ENCODE measurements at places on chromosomes 11 and 22. TPM values are rescaled to one million over a fixed set of nuclear protein-coding genes. Genes with fewer than 3 reads are reported as not detected.

- H3K27ac ChIP-seq = no peak overlapping the region
- no peak overlapping the region for H3K4me3 ChIP-seq
- no peak for DNase-seq
- H3K36me3 ChIP-seq = no peaks in the 10 kb centered on the region
- no peaks in the 10 kb centered on the region for H3K27me3 ChIP-seq
- H3K4me1 ChIP-seq = no peaks in the 10 kb centered on the region
Measured at GRCh38 chr11:11946180-11946579, 62.2 kb downstream of the DKK3 start.

GRCh38 chr11:131910523-131911387, 540.3 kb downstream of the NTM start:
- no peak overlapping the region for H3K27ac ChIP-seq
- peaks cover 6% of the 10 kb centered on the region for H3K27me3 ChIP-seq
- H3K4me3 ChIP-seq = peak overlapping the region; percentile 14
- H3K36me3 ChIP-seq = no peaks in the 10 kb centered on the region

- no peak overlapping the region for H3K4me3 ChIP-seq
- no peak overlapping the region for H3K27ac ChIP-seq
- no peaks in the 10 kb centered on the region for H3K4me1 ChIP-seq
- H3K27me3 ChIP-seq = no peaks in the 10 kb centered on the region
- no peaks in the 10 kb centered on the region for H3K36me3 ChIP-seq
- DNase-seq = no peak
Measured at GRCh38 chr11:8357891-8358566, 94.4 kb upstream of the LMO1 start.

GRCh38 chr11:63499874-63500273, 6.0 kb upstream of the LGALS12 start:
- no peaks in the 10 kb centered on the region for H3K36me3 ChIP-seq
- H3K27me3 ChIP-seq = no peaks in the 10 kb centered on the region
- no peak overlapping the region for H3K4me3 ChIP-seq
- no peak for DNase-seq
- no peak overlapping the region for H3K27ac ChIP-seq

DNA sequence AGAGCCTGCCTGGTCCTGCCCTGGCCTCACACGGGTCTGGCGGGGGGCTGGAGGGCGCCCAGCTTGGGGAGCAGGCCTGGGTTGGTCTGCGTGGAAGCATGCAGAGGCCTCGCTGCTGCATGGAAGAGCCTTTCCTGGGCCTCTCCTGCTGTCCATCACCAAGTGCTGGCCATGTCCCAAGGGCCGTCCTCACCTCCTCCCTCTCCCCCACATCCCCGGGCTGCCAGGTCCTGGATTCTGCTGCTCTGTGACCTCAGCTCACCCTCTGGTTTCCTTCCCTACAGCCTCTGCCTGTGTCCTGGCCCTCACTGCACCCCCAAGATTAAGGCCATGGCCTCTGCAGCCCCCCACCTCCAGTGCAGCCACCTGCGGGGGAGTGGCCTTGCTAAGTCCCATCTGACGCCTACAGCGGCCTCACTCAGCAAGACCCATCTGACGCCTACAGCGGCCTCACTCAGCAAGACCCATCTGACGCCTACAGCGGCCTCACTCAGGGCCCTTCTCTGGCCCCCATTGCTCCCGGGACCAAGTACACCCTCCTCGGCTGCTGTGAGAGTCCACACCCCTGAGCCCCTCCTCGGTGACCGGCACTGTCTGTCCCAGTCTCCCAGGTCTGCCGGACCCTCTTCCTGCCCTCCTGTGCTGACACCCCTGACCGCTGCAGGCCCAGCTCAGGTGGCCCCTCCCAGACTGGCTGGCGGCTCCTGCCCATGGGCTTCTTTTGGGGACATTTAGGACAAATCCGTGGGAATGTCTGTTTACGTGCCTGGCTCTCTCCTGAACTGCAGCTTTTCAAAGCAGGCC, 119.5 kb upstream of the B3GAT1 start:
- H3K4me3 ChIP-seq = no peak overlapping the region
- no peaks in the 10 kb centered on the region for H3K27me3 ChIP-seq
- H3K4me1 ChIP-seq = no peaks in the 10 kb centered on the region
- no peaks in the 10 kb centered on the region for H3K36me3 ChIP-seq

- H3K27me3 ChIP-seq = no peaks in the 10 kb centered on the region
- no peak for DNase-seq
Measured at GRCh38 chr22:36405671-36406538, 18.1 kb upstream of the MYH9 start.

GRCh38 chr11:125084761-125085231, 21.7 kb downstream of the SLC37A2 start:
- no peak overlapping the region for H3K4me3 ChIP-seq
- no peaks in the 10 kb centered on the region for H3K27me3 ChIP-seq
- no peak for DNase-seq

DNA sequence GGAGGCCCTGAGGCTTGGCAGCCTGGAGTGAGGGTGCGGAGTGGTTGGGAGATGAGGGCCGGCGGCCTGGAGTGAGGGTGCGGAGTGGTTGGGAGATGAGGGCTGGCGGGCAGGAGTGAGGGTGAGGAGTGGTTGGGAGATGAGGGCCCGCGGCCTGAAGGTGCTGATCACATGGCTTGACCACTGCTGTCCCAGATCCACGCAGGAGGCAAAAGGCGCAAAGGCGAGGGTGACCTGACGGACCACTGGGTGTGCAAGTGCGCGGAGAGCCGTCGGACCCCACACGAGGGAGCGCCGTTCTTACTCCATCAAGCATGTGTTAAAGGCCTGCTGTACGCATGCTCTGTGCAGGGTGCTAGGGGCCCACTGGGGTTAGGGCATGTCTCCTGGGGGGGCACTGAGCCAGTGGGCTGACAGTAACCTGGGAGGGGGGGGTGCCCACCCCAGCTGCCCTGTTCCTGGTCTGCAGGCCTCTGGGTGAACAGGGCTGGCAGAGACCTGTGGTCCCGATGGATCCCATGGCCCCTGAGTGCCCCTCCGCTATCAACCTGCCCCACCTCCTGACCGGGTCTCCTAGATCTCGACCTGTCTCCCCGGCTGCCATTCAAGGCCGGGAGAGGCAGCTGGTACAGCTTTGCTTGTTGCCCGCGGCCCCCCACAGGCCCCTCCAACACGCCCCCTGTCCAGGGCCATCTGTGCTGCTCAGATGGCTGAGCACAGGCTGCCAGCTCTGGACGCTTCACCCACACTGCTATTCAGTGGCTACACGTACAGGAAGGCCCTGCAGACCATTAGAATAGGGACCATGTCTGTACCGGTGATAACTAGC, 21.1 kb downstream of the MRGPRD start:
- H3K27ac ChIP-seq = no peak overlapping the region
- no peaks in the 10 kb centered on the region for H3K27me3 ChIP-seq
- H3K4me1 ChIP-seq = peaks cover 9% of the 10 kb centered on the region
- no peaks in the 10 kb centered on the region for H3K36me3 ChIP-seq

DNA sequence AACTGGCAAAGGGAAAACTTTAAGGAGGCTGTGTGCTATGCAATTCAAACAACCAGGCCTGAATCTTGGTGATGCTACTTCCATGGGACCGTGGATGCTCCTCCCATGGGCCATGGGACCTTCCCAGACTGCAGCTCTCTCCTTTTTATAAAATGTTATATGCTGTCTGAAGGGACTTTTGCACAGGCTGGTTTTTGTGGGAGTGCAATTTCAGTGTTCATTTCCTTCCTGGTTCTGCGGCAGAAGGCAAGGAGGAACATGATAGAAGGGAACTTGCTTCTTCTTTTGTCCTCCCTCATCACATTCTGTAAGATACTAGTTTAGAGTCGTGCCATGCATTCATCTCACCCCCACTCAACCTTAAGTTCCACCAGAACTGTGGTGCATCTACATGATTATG, 68.9 kb downstream of the C11orf58 start:
- DNase-seq = no peak
- no peak overlapping the region for H3K27ac ChIP-seq
- no peaks in the 10 kb centered on the region for H3K36me3 ChIP-seq
- no peak overlapping the region for H3K4me3 ChIP-seq

DNA sequence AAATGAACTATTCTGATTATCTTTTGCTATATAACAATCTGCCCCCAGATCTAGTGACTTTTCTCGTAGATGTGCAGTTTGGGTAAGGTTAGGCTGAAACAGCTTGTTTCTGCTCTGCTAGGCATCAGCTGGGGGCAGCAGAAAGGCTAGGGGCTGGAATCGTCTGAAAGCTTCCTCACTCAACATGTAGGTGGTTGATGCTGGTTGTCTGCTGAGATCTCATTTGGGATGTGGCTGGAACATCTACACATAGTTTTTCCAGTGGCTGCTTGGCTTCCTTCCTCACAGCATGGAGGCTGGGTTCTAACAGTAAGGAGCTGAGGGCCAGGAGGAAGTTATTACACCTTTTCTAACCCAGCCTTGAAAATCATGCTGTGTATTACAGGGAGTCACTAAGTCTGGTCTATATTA, 30.2 kb downstream of the USP47 start:
- H3K27me3 ChIP-seq = no peaks in the 10 kb centered on the region
- no peak for DNase-seq
- no peak overlapping the region for H3K27ac ChIP-seq
- no peaks in the 10 kb centered on the region for H3K4me1 ChIP-seq
- no peaks in the 10 kb centered on the region for H3K36me3 ChIP-seq

DNA sequence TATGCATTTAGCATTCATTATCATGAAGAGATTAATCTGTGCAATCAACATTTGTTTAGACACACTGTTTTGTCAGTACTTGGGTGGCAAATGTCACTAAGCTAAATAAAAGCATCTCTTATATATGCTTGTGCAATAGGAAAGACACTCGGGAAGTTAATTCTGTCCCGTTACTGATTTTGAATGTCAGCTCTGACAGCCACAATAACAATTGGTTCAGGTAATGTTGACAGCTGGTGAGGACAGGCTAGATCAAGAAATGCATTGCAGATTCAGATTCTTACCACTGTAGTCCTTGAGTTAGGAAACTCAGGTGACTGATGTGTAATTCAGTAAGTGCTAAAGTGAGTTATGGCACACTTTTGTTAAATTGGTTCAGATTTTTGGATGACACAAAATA, 523.8 kb upstream of the FAT3 start:
- no peak overlapping the region for H3K27ac ChIP-seq
- no peak for DNase-seq
- no peak overlapping the region for H3K4me3 ChIP-seq
- no peaks in the 10 kb centered on the region for H3K36me3 ChIP-seq
- no peaks in the 10 kb centered on the region for H3K27me3 ChIP-seq
- no peaks in the 10 kb centered on the region for H3K4me1 ChIP-seq

DNA sequence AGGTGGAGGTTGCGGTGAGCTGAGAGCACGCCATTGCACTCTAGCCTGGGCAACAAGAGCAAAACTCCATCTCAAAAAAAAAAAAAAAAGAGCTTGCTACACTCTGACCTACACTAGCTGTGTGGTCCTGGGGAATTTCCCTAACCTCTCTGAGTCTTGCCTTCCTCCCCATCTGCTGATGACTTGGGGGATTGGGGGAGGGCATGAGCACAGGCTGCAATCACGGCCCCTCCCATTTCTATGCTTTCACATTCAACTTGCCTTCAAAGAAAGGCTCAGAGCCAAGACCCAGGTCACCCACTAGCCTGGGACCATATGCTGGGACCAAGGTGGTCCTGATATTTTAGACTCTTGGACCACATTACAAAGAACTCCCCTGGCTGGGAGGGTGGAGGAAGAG, 39.8 kb upstream of the TEF start:
- no peak overlapping the region for H3K4me3 ChIP-seq
- H3K27ac ChIP-seq = no peak overlapping the region
- peaks cover under 1% of the 10 kb centered on the region for H3K36me3 ChIP-seq
- no peaks in the 10 kb centered on the region for H3K27me3 ChIP-seq
- no peaks in the 10 kb centered on the region for H3K4me1 ChIP-seq

Gene MOV10L1
- 0.50 TPM for total RNA-seq

Gene CBLIF
- not detected for total RNA-seq

Gene KREMEN1
- 20.7 TPM for total RNA-seq

Gene GAL
- 3.5 TPM for total RNA-seq

Data from colonic mucosa (tissue), 4 donors.